ENCODE measurements at places on chromosomes 2 and 18.

- no peak for DNase-seq
Measured at GRCh38 chr2:171703574-171704347, 16.5 kb downstream of the DYNC1I2 start.

- DNase-seq = no peak
Measured at GRCh38 chr2:151359768-151360461, 2.5 kb downstream of the TNFAIP6 start.

GRCh38 chr2:26849056-26849999 lies 1.4 kb downstream of the DPYSL5 start:
- no peak for DNase-seq

DNA sequence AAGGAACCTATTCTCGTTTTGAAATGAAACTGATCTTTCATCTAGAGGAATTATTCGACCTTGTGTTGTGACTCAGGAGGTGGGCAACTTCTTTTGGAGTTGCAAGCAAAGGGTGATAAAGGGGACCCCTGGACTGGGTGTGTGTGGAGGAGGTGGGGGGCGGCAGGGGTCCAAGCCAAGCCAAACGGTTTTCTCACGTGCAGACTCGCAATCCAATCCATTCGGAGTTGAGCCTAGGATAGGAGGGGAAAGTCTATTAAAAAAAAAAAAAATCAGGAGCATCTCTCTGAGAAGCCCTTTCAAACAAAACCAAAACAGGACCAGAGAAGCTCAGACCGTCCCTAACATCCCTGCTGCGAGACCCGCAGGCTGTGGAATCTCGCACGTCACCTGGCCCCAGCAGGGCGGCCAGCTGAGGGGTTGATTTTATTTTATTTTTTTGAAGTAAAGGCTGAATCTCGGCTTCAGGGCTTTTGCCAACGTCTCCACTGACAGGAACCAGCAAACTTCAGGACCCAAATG lies 3.7 kb upstream of the ZEB2 start:
- DNase-seq = no peak

GRCh38 chr2:227117852-227118251 lies 46.2 kb downstream of the COL4A4 start:
- no peak for DNase-seq

DNA sequence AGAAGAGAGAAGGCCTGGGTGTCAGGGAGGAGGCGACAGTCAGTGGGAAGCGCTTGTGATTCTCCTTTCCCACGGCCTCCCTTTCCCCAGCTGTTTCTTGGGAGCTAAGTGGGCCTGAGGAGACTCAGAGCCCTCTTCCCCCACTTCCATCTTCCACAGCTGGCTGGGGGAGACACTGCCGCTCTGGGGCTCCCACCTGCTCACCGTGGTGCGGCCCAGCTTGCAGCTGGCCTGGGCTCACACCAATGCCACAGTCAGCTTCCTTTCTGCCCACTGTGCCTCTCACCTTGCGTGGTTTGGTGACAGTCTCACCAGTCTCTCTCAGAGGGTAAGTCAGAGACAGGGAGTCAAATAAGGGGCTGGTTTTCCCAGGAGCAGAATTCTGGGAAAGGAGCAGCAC lies 7.1 kb downstream of the TMEM214 start:
- DNase-seq = no peak

GRCh38 chr2:24722141-24722790 lies 70.9 kb downstream of the PTRHD1 start:
- DNase-seq = no peak

DNA sequence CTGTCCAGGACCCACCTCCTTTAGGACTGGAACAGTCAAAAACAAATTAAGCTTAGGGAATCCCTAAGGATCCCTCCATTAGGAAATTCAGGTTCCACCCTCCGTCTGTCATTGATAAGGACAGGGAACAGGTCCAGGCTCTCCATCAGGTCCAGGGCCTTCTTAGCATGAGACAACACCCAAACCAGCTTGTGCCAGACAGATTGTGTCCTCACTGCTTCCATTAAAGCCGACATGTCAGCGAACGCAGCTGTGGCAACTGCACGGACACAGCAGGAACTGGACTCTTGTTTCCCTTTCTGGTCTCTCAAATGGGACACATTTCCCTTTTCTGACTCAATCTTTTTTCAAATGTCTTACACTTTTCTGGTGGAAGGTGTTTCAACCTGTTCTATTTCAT lies 81.4 kb downstream of the BCL11A start:
- no peak for DNase-seq

DNA sequence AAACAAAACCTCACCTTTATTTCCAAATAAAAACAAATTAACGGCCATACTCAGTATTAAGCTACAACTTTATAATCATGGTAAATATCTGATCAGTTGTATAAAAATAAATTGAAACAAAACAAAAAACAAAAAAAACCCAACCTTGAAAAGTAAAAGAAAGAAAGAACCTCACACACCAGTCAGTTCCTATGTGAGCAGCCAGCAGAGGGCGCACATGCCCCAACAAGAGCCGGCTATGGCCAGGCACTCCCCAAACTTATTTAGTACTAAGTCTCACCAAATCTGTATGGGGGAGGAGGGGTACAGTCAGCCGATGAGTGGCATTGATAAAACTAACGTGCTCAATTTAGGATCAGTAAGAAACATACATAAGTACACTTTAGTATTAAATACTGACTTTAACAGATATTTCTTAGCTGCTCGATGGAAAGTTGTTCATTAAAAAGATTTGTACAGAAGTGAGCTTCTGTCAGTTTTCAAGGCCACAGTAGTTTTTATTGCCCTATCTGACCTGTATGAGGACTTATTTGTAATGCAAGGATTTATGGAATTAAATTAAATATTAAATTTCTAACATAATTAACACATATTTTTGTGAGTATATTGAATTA lies 172.6 kb downstream of the TCF4 start:
- peak; percentile 10 for DNase-seq

- no peak for DNase-seq
Measured at GRCh38 chr2:185063761-185064160, 465.4 kb downstream of the ZNF804A start.

GRCh38 chr2:226125176-226125883 lies 674.3 kb downstream of the IRS1 start:
- DNase-seq = no peak

DNA sequence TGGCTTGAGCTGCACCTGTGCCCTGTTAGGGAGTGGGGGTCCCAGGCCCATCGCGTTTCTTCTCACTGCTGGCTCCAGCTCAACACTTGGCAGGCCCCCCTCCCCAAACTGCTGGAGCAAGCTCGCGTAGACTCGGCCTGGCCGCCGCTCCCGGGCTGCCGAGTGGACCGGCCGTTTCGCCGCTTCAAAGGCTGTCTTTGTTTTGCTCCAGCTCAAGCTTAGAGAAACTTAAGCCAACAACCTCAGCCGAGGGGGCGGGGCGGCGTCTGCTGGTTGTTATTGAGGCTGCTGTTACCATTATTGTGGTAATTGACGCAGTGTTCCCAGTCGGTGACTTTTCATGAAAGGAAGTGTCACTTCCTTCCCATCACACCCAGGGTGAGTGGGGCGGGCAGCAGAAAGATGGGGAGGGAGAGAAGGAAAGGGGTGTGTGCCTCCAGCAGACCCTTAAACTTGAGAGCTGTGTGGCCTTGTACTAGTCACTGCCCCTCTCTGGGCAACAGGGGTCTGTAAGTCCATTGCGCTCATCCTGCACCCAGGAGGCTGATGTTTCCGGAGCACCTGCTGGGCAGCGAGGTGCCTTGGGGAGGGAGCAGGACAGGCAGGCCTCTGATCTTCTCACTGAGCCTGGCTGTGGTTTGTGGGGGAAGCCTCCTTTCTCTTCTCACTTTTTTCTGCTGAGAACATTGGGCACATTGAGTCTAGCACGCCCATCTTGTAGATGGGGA lies 2.1 kb downstream of the ARID5A start:
- DNase-seq = peak; percentile 69

DNA sequence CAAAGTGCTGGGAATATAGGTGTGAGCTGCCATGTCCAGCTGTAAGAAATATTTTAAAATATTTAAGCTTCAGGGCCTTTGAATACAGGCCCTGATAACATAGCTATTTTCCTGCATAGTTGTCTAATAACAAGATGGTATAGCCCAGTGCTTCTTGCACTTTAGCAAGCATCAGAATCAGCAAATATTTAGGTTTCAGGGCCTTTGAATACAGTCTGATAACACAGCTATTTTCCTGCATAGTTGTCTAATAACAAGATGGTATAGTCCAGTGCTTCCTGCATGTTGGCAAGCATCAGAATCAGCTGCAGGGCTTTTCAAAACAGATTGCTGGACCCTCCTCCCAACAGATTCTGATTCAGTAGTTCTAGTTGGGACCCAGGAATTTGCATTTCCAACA lies 5.6 kb downstream of the GEMIN6 start:
- DNase-seq = no peak

DNA sequence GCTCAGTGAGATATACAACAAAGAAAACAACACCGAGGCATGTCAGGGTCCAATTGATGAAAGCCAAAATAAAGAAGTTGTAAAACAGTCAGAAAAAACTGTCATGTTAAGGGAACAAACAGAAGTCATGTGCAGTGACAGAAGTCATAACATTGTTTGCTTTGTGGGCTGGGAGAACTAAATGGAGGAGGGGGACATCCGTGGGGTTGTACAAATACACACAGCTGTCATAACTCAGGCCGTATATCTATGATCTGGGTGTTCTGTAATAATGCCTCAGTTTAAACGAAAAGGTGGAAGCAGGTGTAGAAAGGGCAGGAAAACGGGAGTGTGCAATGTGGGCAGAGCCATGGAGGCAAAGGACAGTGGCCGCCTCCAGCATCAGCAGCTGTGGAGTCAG lies 27.3 kb downstream of the TIMM21 start:
- no peak for DNase-seq

- peak; percentile 21 for DNase-seq
Measured at GRCh38 chr2:42492691-42493467, 903 bp downstream of the KCNG3 start.

DNA sequence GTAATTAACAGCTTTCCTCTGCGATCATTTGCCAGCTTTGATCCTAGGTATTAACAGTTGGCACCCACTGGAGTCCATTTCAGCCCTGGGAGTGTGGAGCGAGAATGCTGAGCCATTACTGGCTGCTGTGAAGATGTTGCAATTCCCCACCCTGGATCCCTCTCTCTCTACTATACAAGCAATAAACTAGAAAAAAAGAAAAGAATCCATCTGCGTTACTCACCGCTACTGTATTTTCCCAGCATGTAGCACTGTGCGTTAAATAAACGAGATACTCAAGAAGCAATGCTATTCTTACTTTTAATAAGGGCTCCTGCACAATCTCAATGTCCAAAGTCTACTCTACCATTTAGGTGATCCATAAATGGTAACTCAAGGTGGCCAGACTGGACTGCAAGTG lies 8.5 kb downstream of the RTTN start:
- DNase-seq = no peak

- DNase-seq = no peak
Measured at GRCh38 chr2:235059161-235059560, 107.3 kb downstream of the SH3BP4 start.

DNA sequence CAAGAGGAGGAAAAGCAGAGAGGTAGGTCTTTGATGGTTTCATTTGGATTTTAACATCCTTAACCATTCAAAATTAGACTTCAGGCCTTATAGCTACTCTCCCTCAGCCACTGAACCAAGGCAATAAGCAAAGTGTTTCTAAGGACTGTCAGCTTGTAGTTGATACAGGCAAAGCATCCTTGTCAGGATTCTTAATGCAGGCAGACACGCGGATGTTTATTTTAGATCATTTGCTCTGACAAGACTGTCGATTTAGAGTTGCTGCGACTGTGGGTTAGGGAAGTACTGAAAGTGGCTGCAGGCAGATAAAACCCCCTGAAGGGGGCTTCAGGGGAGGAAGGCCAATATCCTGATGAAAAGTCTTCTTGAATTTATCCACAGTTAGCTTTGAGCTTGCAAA lies 46.6 kb downstream of the CDH20 start:
- no peak for DNase-seq

DNA sequence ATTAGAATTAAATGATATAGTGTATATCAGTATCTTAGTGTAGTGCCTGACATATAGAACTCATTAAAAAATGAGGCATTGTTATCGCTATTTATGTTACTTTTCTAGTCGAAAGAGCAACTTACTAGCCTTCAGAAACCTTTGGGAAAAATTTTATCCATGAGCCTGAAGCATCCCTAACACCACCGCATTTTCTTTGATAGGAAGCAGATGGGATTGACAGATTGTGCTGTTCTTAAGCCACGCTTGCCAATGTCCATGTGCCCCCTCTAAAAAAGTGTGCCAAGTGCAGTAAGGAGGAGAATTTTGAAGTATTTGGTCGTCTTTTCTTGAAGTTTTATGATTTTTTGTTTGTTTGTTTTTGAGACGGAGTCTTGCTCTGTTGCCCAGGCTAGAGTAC lies 29.1 kb downstream of the PPM1B start:
- DNase-seq = no peak

- DNase-seq = no peak
Measured at GRCh38 chr18:56952026-56952425, 194.9 kb upstream of the BOD1L2 start.

- DNase-seq = no peak
Measured at GRCh38 chr18:475202-476031, 25.1 kb downstream of the COLEC12 start.

- DNase-seq = no peak
Measured at GRCh38 chr18:36391426-36392145, 94.1 kb downstream of the FHOD3 start.

GRCh38 chr2:195447323-195447975 lies 209.6 kb upstream of the SLC39A10 start:
- DNase-seq = no peak

GRCh38 chr2:22406625-22407024 lies 978.4 kb upstream of the KLHL29 start:
- DNase-seq = no peak

- no peak for DNase-seq
Measured at GRCh38 chr2:100272841-100273329, 49.4 kb downstream of the LONRF2 start.

- no peak for DNase-seq
Measured at GRCh38 chr18:73487966-73488365, 620.2 kb upstream of the NETO1 start.

DNA sequence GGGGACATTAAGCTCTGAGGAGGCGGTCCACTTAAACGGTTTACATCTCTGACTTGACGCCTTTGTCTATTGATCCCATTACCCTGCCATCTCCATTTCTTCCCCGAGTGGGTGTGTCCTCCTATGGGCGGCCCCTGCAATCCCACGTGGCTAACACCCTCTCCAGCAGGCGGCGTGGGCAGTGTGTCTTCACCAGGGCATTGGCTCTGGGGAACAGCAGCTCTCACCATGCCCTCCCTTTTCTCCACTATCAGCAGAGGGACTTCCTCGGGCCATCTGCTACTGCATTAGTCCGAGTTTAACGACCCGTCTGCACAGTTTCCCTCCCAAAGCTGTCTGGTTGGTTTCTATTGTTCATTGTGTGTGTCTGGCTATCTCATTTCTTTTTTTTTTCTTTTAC lies 511.9 kb upstream of the NRP2 start:
- no peak for DNase-seq

GRCh38 chr2:119713819-119714490 lies 35.0 kb downstream of the TMEM177 start:
- DNase-seq = no peak

- DNase-seq = no peak
Measured at GRCh38 chr18:36458306-36458705, 160.8 kb downstream of the FHOD3 start.

Measured in caudate nucleus (tissue), 63 donors.